AG10803 (cell line): ENCODE measurements at places on chromosomes 12 and 14.

- DNase-seq, result no peak
These were observed 66.4 kb downstream of the PTHLH start for GRCh38 chr12:27906127-27906500.

DNA sequence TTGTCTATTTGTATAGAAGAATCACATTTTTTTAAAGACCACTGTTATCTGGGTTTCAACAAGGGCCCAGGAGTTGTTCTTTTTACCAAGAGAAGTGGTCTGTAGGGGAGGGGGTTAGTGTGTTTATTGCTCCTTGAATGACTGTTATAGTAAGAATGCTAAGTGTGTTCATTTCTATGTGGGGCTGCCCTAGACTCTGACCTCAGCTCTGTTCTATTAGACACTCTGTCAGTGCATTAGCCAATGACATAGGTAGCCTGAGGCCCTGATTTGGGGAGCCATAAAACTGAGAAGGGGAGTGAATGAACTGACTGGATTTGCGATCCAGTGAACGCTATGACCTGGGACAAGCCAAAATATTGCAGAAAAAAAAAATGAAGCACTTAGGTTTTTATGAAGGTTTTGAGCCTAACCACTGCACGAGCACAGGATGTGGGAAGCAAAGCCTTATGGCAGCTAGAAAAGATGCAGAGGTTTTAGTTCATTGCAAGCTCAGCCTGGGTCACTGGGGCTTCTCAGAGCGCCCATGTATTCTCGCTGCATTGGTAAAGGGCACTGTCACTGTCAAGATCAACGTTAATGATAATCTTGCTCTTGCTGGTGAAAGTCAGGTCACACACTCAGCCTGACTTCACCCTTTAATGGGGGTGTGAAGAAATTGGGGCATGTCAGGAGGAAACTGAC lies 63.8 kb downstream of the PRKCH start:
- no peak for DNase-seq

GRCh38 chr12:46265102-46265501 lies 3.7 kb downstream of the SLC38A1 start:
- DNase-seq, result no peak

DNA sequence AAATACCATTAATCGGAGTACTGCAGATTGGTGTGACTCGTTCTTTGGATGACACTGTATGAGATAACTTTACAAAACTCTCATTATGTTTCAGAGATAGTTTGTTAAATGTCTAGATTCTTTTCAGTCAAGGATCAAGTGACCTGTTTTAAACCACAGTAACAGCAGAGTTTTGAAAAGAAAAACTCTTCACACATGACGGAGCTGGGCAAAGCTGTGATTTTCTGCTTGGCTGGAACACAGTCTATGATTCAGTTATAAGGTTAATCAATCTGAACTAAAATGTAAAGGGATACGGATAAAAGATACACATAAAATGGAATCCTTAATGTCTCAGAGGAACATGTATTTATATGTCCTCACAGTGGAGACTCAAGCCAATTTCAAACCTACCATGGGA lies 573.2 kb downstream of the PRKD1 start:
- DNase-seq, result no peak

DNA sequence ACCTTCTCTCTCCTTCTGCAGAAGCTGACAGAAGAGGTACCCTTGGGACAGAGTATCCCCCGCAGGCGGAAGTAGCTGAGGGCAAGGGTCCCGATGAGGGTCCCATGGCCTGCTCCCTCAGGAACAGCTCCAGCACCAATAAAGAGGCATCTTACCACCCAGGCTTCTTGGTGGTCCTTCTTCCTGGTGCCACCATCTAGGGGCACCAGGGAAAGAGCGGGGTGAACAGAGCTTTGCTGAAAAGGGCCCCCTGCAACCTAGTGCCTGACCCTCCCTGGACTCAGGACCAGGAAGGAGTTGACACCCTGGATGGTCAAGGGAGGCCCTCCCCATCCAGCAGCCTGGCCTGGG lies 591 bp upstream of the IRF9 start:
- no peak for DNase-seq

- no peak for DNase-seq
These were observed 49.0 kb downstream of the IFT43 start for GRCh38 chr14:76034566-76034965.

DNA sequence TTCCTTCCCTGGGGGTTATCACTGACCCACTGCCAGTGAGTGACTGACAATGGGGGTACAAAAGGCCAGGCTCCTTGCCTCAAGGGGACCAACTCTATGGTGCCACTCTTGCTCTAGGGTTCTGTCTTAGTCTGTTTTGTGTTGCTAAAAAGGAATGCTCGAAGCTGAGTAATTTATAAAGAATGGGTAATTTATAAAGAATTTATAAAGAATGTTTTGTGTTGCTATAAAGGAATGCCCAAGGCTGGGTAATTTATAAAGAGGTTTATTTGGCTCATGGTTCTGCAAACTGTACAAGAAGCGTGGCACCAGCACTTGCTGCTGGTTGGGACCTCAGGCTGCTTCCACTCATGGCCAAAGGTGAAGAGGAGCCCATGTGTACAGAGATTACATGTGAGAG lies 15.8 kb upstream of the RASSF8 start:
- DNase-seq, result peak; percentile 40

DNA sequence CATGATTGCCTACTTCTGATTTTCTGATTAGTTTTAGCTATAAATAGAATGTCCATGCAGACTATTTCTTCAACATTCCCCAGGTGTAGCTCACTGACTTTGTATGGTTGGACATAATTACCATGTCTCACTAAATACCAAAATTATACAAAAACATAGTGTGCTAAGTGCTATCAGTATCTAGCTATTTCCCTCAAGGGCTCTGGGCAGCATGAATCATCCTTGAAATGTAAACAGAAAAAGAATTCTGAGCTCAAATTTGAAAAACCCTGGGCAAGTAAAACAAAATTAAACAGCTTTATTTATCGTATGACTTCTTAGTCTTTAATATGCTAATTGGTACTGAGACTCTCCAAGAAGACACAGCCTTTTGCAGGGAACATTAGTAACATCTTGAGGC lies 82.9 kb downstream of the SPATA7 start:
- peak; percentile 55 for DNase-seq

DNA sequence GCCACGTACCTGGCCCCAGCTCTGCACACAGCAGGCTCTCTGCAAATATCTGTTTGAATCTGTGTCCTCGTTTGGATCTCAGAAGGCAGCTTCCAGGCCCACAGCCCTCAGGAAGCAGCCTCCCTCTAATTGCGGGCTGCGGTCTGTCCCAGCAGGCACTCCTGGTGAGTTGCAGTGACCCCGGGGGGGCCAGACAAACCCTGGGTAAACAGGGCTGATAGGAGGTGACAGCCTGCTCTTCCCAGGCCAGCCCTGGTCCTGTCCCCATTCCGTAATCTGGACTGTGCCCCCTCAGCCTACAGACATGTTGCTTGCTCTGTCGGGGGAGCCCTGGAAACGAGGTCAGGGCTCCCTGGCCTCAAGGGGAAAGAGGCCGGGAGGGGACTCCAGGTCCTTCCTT lies 2.0 kb downstream of the FOXN4 start:
- DNase-seq, result no peak
